ENCODE measurements at places on chromosomes 12 and 14.

- DNase-seq = no peak
These were observed 6.9 kb downstream of the SDR9C7 start for GRCh38 chr12:56927281-56927680.

DNA sequence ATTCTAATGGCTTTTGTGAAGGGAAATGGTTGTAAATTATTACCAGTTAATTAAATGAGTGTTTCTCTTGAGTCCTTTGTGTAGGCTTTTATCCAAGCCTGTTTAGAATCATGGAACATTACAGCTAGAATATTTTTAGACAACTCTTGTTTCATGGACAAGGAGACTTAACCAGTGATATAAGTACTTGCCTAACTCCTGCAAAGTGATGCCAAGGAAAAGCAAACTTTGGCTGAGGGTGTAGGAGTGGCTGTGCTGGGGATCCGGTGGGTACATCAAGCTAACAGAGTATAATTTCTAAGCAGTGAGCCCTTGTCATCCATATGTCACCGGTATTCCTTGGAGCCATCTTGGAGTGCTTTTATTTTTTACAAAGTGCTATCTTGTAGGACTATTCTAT, 61.5 kb downstream of the PRKCH start:
- no peak for DNase-seq

- no peak for DNase-seq
These were observed 42.3 kb downstream of the IRF2BPL start for GRCh38 chr14:76986231-76986565.

DNA sequence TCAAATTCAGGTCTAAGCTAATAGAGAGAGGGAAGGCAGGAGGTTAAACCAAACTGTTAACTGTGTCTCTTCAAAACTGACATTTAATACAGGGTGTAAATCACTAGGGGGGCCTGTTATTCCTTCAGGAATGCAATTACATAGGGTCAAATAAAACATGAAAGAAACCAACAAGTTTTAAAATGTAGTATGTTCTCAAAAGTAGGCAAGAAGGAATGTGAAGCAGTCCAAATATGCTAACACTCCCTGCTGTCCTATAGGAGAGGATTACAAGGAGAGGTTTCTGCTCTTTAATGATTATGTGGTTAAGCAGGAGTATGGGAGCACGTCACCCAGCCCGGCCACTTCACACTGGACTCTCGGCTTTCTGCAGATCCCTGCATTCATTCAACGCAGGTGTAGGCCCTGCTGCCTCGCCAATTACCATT, 42.5 kb upstream of the BMP4 start:
- DNase-seq = no peak

GRCh38 chr12:24864796-24865125, 84.1 kb downstream of the BCAT1 start:
- no peak for DNase-seq

DNA sequence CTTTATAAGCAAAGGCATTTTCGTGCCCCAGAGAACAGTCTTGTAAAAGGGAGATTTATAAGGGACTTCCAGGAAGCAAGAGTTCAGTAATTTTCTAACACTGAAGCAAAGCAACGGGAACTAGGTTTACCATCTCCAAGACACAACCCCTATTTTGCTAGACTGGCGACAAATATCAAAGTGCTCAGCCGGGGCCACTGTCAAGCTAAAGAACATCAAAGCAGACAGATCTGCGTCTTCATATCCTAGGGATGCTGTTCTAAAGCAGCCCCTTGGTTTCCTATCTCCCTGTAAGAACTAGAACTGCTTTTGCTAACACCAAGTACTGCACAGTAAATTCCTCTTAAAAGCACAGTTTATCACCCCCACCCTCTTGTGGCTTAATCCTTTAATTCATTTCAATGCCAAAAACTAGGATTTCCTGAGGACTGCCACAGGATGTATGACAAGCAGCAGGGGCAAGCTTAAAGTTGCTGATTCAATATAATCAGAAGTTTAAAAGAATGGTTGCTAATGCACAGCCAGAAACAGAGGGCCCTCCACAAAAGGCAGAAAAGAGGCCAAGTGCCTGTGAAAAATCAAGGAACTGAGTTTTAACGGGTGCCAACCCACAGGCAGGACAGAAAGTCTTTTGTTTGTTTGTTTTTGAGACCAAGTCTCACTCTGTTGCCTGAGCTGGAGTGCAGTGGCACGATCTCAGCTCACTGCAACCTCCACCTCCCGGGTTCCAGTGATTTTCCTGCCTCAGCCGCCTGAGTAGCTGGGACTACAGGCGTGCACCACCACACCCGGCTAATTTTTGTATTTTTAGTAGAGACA, 44.0 kb upstream of the ISM2 start:
- DNase-seq = no peak

DNA sequence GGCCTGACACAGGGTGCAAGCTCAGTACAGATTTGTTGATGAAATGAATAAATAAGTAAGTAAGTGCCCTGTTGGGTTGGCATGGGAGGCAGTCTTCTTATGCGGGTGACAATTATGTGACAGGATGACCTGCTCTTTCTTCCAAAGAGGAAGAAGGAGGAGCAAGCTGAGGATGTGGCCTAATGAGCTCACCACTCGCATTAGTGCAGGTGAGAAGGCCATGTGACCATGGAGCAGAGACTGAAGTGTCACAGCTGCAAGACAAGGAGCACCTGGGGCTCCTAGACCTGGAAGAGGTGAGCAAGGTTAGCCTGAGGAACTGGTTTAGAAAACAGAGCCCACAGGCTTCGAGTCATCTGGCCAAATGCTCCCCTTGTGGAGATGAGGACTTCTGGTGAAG, 34.9 kb downstream of the LRTM2 start:
- no peak for DNase-seq

DNA sequence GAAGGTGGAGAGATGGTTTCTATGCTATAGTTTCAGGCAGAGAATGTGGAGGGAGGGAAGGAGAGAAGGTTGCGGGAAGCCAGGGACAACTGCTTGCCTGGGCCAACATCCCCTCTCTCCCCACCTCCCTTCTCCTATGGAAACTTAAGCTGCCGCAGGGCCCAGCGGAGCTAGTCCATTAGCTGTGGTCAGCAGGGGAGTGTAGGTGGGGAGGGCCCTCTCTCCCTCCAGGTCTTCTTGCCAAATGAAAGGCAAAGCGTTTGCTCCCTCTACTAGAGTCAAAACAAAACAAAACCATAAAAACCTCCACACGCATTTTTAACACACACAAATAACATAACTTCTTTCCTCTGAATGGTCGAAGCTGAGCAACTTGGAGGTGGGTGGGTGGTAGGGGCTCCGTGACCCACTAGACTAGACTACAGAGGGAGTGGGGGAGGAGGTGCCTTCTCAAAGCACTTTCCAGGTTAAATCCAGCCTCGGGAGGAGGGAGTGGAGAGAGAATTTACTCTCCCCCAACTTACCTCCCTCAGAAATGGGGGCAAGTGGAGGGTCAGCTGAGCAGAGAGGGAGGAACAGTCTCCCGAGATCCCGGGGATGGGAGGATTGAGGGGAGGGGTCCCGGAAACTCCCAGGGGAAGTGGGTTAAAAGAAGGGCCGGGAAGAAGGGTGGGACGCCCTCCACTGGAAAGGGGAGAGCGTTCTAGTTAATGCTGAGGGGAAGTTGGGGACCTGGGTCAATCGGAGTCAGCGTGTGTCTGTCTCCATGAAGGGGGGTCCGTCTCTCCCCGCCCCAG, 4.6 kb upstream of the CACNB3 start:
- no peak for DNase-seq

- DNase-seq = no peak
These were observed 4.4 kb downstream of the ITGA7 start for GRCh38 chr12:55703288-55703687.

GRCh38 chr12:21934173-21934572, 7.1 kb downstream of the ABCC9 start:
- DNase-seq = no peak

DNA sequence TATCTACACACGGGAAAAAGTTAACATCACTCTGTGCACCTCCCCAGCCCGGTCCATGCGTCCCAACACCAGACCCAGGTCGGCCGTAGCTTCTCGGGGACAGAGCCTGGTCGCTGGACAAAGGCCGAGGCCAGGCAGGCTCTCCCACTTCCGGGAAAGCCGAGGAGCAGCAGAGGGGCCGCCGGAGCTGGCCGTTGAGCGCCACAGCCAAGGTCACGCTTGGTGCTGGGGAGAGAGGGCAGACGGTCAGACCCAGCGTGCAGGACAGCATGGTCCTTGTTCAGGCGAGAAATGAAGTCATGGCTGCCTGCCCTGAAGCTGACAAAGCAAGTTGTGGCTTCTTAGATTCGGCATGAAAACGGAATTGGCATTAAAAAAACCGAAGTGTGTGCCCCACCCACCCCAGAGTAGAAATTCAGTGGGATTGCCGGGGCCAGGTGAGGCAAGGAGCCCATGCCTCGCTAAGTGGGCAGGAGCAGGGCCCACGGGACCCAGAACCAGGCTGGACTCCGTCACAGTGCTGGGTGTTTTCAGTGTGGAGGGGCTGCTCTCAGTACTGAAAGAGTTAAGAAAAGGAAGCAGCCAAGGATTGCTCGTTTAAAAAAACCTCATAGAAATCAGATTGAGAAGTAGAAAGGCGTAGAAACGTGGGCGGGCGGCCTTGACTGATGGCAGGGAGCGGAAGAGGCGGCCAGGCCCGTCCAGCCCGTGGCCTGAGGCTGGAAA, 4.3 kb downstream of the ARL6IP4 start:
- DNase-seq = no peak

DNA sequence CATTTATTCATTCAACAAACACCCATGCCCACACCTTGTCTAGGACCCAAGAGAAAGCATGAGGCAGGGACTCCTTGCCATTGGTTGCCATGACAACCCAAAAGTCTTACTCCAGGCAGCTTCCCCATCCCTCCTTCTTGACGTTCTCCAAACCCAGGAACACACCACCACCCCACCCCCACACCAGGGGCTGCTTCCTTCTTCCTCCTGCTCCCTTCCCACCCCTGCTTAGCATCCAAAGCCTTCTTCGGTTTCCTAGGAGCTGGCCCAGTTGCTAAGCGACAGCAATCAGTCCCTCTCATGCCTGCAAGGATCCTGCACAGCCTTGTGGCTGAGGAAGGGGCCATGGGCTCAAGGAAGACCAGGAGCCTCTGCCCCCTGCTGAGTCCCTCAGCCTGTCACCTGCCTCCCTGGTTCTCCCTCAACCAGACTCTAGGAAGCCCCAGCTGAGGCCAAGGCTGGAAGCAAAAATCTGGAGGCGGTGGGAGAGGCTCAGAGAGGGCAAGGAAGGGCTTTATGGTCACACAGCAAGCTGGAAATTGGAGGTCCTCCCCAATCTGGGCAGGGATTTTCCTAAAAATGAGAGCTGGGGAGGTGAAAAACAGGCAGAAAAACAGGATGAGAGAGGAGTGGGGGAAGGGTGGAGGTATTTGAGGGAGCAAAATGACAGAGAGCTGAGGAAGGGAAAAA, 15.4 kb downstream of the RASAL1 start:
- DNase-seq = no peak

GRCh38 chr12:105317942-105318621, 12.4 kb upstream of the C12orf75 start:
- DNase-seq = no peak

DNA sequence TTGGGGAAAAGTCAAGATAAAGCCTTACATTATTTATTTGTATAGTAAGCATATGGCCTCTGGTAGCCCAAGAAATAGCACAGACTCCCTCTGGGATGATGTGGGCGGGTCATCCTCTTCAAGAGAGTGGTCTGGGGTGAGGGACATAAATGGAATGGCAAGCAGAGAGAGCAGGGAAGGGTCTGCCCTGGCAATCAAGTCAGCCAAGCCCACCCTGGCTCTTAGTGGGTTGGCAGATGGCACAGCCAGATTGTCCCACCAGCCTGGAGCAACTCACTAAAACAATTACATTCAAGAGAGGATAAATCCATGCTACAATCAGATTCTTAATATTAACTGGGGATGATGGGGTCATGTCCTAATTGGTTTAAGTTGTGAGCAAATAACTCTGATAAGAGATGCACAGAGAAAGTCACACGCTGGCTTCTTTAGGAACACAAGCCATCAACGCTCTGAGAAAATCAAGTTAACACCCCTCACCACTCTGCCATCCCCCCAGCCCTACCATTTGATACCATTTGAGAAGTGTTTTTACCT, 2.8 kb upstream of the PELI2 start:
- DNase-seq = no peak

- no peak for DNase-seq
These were observed 140.9 kb downstream of the EFCAB11 start for GRCh38 chr14:89813617-89814031.

GRCh38 chr12:24562771-24563431, 386.0 kb downstream of the BCAT1 start:
- no peak for DNase-seq

DNA sequence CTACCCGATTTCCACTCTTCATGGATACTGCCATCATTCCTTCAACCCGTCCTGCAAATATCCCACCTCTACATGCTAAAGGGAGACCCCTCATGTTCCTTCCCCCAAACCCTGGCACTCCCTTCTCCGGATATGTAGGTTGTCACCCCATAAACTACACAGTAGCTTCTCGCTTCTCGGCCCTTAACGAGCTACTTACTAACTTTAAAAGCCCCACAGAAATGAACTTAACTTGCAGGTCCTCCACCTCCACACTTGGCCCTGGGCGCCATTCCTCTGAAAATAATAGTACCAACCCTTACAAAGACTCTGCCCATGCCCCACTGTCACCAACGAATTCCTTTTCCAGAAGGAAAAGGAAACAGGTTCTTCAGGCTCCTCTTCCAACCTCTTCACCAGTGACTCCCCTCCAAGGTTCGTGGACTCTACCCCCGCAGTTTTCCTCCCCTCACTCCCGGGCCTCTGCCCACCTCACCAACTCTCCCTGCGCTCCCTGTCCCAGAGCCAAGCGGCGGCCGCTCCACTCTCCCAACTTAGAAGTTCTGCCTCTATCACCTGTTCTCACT, 1.2 kb downstream of the SPPL3 start:
- no peak for DNase-seq

- DNase-seq = no peak
These were observed 19.7 kb downstream of the EML1 start for GRCh38 chr14:99812892-99813291.

- no peak for DNase-seq
These were observed at the start of gene VWF for GRCh38 chr12:6124411-6125309. VWF (minus strand) TSS chr12:6124670; CDS start chr12:6123196, 1,474 bp downstream.

GRCh38 chr14:74886001-74886400, 4.3 kb downstream of the DLST start:
- no peak for DNase-seq

GRCh38 chr14:53963320-53964227, 6.9 kb upstream of the BMP4 start:
- DNase-seq = peak; percentile 15

DNA sequence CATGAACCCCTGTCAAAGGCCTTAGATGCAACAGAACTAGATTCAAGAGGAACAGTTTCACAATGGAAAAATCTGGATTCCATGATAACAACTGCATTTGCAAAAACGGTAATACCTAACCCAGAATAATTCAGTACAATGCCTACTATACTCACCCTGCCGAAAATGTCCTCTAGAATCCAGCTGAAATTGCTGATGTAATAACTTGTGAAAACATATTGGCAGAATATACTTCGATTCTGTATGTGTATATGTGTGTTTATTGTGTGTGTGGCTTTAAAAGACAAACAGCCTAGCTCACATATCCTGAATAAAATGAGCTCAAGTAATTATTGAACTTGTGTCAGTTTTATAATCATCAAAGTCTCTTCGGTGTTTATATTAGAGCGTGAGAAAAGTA, 46.0 kb downstream of the PHLDA1 start:
- DNase-seq = no peak
